ENCODE measurements at places on chromosomes 1 and 21. TPM values are rescaled to one million over a fixed set of nuclear protein-coding genes. Genes with fewer than 3 reads are reported as not detected.

DNA sequence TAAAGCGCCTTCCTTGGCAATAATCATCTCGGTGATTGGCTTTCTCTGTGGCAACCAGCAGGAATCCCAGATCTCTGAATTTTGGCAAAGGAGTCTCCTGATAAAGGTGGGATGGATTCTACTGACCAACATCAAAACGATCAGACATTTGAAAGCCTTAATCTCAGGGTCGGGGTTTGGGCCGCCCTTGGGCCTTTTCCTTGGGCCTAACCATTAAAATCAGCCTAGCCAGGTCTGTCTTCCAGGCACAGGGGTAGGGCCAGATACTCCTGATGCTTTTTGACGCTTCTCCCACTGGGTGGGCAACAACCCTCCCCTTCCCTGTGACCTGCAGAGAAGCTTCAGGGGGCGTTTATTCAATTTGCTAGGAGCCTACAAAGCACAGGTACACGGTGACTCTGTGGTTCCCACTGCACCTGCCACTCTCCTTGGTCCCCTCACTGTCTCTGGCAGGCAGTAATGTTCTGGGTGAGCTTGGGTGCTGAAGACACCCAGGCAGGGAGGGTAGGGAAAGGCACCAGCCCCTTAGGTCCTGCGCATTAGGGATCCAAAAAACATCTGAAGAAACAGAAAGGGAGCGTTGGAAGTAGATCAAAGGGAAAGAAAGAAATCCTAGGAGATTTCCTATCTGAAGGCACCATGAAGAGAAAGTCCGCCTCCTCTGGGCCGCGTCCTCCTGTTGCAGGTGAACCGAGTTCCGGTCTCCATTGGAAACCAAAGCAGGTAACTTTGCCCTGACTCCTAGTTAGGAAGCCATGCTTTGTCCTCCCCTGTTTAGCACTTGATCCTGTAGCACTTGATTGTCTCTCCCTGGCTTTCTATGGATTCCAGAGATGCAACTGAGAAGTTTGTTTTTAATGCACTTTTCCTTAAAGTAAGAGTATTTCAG, 12.3 kb downstream of the RNU1-2 start:
- no peaks in the 10 kb centered on the region for H3K27me3 ChIP-seq
- no peak for DNase-seq
- H3K4me3 ChIP-seq, result no peak overlapping the region
- H3K4me1 ChIP-seq, result peaks cover 4% of the 10 kb centered on the region

DNA sequence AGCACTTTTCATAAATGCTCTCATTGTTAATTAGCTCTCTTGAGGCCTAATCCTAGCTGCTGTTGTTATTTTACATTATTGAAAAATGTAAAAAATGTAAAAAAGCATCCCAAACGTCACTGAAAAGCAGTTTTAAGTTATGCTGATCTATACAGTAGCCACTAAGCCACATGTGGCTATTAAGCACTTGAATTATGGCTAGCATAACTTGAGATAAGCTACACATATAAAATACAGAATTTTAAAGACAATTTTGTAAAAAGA, 18.4 kb upstream of the DNASE2B start:
- H3K4me3 ChIP-seq, result no peak overlapping the region
- no peaks in the 10 kb centered on the region for H3K27me3 ChIP-seq
- H3K36me3 ChIP-seq, result no peaks in the 10 kb centered on the region
- no peak overlapping the region for H3K27ac ChIP-seq

- H3K27ac ChIP-seq, result peak within 1 kb of the TSS; percentile 84
- H3K4me3 ChIP-seq, result peak within 1 kb of the TSS; percentile 88
- peaks cover 23% of the 10 kb centered on the region for H3K4me1 ChIP-seq
- peak; percentile 26 for DNase-seq
Measured at GRCh38 chr21:33266050-33266788, at the start of gene IL10RB. Gene IL10RB (plus strand): TSS chr21:33266367. CDS start chr21:33266466, 99 bp downstream.

GRCh38 chr1:23816906-23817305, 8.3 kb downstream of the HMGCL start:
- no peaks in the 10 kb centered on the region for H3K4me1 ChIP-seq
- peaks cover 41% of the 10 kb centered on the region for H3K36me3 ChIP-seq
- DNase-seq, result no peak
- no peak overlapping the region for H3K27ac ChIP-seq

GRCh38 chr1:186717286-186717685, 37.1 kb upstream of the PTGS2 start:
- no peaks in the 10 kb centered on the region for H3K36me3 ChIP-seq
- H3K4me3 ChIP-seq, result no peak overlapping the region
- no peaks in the 10 kb centered on the region for H3K27me3 ChIP-seq
- no peak for DNase-seq
- no peaks in the 10 kb centered on the region for H3K4me1 ChIP-seq

DNA sequence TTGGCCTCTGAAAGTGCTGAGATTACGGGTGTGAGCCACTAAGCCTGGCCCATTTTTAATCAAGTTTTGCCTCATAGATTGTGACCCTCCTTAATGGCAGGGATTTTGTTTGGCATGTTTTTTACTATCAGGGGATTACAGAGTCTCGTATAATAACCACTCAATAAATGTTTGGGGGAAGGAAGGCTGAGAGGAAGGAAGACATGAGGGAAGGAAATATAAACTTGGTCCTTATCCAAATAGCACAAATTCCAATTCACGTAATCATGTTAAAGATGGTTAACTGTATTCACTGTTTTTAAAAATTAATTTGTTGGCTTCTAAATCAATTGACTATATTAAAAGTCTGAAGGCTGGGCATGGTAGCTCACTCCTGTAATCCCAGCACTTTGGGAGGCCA, 30.9 kb upstream of the SERTAD4 start:
- H3K27me3 ChIP-seq, result no peaks in the 10 kb centered on the region
- H3K27ac ChIP-seq, result no peak overlapping the region
- no peak overlapping the region for H3K4me3 ChIP-seq
- DNase-seq, result no peak

- no peaks in the 10 kb centered on the region for H3K27me3 ChIP-seq
- DNase-seq, result no peak
- no peaks in the 10 kb centered on the region for H3K36me3 ChIP-seq
Measured at GRCh38 chr1:11571906-11572616, 82.2 kb downstream of the FBXO2 start.

GRCh38 chr1:218658269-218658668, 313.1 kb downstream of the TGFB2 start:
- peaks cover 22% of the 10 kb centered on the region for H3K4me1 ChIP-seq
- H3K36me3 ChIP-seq, result no peaks in the 10 kb centered on the region
- no peak overlapping the region for H3K4me3 ChIP-seq
- no peak overlapping the region for H3K27ac ChIP-seq

DNA sequence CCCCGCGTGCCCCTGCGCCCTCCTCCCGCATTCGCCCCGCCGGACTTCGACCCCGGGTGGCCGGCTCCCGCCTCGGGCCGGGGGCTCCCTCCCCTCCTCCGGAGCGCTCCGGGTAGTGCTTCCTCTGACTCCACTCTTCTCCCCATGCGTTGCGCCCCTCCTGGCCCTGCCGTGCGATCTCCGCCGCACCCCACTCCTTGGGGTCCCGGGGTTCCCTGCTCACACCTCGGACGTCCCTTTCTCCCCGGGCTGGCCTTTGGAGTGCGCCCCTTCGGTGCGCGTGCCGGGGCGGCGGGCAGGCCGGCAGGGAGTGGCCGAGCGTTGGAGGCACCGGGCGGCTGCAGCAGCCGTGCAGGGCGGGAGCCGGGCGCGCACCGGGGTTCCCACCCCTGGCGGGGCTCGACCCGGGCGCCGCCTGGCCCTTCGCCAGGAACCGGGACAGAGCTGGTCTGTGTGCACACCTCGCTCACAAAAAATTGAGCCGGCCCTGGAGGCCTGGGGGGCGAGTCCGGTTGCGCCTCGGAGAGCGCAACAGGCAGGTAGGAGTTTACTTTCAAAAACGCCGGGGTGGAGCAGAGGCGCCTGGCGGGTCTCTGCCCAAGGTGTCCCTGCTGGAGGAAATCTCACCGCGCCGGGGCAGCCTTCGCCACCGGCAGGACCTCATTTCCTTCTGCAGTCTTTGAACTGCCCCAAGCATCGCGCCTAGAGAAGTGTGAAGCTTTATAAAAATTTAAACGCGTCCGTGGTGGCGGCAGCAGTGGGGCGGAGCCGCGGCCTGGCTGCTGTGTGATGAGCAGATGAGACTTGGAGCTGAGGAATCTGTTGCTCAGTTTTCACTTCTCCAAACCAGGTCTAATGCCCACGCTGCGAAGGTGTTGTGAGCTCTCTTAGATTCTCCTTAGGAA, 650 bp downstream of the VANGL1 start:
- H3K4me1 ChIP-seq, result peaks cover 32% of the 10 kb centered on the region
- H3K36me3 ChIP-seq, result no peaks in the 10 kb centered on the region
- no peak for DNase-seq
- peak overlapping the region; percentile 33 for H3K27ac ChIP-seq
- H3K27me3 ChIP-seq, result no peaks in the 10 kb centered on the region
- peak overlapping the region; percentile 79 for H3K4me3 ChIP-seq

- H3K27me3 ChIP-seq, result no peaks in the 10 kb centered on the region
- no peaks in the 10 kb centered on the region for H3K36me3 ChIP-seq
- no peak overlapping the region for H3K4me3 ChIP-seq
- DNase-seq, result no peak
- H3K27ac ChIP-seq, result no peak overlapping the region
- no peaks in the 10 kb centered on the region for H3K4me1 ChIP-seq
Measured at GRCh38 chr1:29973406-29973805, 737.1 kb downstream of the PTPRU start.

The JTB gene
- 266 TPM for total RNA-seq

The VASH2 gene
- total RNA-seq, result 0.14 TPM

The CNST gene
- total RNA-seq, result 29.3 TPM

The CTNNBIP1 gene
- total RNA-seq, result 13.4 TPM
